ENCODE measurements at places on chromosomes 7 and 10.

- DNase-seq, result no peak
These were observed 203.7 kb downstream of the ARHGAP21 start for GRCh38 chr10:24519950-24520349.

- DNase-seq, result no peak
These were observed 232.7 kb downstream of the NSUN6 start for GRCh38 chr10:18418541-18419215.

GRCh38 chr7:53350241-53350640 is 314.8 kb downstream of the POM121L12 start:
- DNase-seq, result no peak

DNA sequence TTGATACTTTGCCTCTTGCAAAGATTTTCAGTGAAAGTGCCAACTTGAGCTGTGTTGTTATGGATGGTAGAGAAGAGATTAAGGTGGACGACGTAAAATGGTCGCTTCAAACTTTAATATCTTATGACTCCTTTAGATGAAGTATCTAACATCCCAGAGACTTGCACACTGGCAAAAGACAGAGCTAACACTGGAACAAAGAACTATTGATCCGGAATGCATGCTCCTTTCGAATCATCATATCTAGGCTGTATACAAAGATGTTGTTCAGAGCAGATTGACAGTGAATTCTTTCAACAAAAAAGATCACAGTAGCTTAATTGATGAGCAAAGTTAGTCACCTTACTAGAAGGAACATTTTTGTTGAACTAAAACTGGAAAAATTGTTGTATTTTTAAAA is 592.7 kb downstream of the NXPH1 start:
- DNase-seq, result no peak

DNA sequence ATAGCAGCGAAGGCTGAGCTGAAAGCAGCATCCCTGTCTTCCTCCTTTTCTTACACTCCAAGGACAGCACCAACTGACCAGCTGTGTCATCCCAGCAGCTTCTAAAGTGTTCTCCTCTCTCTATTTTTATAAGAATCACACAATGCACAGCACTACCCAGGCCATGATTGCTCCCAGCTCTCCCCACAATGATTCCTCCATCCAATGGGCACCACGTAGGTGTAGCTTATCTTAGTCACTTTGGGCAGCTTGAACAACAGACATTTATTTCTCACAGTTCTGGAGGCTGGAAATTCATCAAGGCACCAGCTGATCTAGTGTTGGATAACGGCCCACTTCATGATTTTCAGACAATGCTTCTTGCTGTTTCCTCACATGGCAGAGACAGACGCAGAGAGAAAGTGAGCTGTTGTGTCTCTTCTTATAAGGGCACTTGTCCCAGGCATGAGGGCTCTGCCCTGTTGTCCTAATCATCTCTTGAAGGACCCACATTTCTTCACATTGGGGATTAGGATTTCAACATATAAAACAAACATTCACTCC is 92.0 kb upstream of the CDC14C start:
- peak; percentile 11 for DNase-seq

- no peak for DNase-seq
These were observed 40.7 kb upstream of the ZMIZ1 start for GRCh38 chr10:79028056-79028430.

DNA sequence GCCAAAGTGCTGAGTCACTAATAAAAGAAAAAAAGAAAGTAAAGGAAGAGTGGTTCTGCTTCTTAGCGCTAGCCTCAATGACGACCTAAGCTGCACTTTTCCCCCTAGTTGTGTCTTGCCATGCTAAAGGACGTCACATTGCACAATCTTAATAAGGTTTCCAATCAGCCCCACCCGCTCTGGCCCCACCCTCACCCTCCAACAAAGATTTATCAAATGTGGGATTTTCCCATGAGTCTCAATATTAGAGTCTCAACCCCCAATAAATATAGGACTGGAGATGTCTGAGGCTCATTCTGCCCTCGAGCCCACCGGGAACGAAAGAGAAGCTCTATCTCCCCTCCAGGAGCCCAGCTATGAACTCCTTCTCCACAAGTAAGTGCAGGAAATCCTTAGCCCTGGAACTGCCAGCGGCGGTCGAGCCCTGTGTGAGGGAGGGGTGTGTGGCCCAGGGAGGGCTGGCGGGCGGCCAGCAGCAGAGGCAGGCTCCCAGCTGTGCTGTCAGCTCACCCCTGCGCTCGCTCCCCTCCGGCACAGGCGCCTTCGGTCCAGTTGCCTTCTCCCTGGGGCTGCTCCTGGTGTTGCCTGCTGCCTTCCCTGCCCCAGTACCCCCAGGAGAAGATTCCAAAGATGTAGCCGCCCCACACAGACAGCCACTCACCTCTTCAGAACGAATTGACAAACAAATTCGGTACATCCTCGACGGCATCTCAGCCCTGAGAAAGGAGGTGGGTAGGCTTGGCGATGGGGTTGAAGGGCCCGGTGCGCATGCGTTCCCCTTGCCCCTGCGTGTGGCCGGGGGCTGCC is at the start of gene IL6:
TSS of gene IL6 (plus strand) at position 294 of the 807 bp plus-strand sequence. CDS start at position 357, 63 bp downstream.
- peak; percentile 42 for DNase-seq

GRCh38 chr10:25117757-25118156 is 57.0 kb upstream of the GPR158 start:
- no peak for DNase-seq

- no peak for DNase-seq
These were observed 295.2 kb downstream of the GATA3 start for GRCh38 chr10:8349610-8350249.

DNA sequence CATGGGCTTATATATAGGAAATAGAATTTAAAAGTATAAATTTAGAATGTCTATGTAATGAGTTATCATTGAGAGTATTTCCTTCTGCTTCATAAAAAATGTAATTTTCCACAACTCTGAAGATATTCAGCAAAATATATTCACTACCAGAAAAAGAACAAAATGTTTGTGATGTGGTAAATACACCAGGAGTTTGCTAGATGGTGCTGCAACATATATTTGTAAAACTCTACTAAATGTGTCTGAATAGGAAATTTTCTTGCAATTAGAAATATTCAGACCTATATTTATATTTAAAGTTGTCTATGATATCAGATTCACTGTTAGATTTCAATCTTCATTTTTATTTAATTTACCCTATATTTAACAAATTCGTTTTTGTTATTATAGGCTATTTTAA is 201.1 kb downstream of the PPP1R3A start:
- no peak for DNase-seq
